ENCODE measurements at places on chromosomes 7 and 10.

- DNase-seq = no peak
These were observed 1605.1 kb downstream of the REEP3 start for GRCh38 chr10:65126288-65126687.

DNA sequence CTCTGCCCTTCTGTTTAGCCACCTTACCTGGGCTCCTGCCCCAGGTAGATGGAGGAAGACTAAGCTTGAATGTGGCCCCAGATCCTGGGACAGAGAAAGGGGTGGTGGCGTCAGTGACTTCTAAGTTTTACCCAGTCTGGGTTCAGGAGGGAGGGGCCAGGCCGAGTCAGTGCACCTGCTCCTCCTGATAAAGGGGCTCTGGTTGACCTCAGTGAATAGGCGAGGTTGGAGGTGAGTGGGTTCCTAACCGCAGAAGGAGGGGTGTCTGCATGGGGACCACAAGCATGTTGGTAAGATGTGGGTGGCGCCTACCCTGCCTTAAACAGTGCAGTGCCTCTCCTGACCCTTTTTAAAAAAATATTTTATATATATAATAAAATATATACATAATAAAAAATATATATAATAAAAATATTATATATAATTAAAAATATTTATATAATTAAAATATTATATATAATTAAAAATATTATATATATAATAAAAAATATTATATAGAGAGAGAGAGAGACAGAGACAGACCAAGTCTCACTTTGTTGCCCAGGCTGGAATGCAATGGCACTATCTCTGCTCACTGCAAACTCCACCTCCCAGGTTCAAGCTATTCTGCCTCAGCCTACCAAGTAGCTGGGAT, 97.3 kb upstream of the GTF2I start:
- DNase-seq = no peak

DNA sequence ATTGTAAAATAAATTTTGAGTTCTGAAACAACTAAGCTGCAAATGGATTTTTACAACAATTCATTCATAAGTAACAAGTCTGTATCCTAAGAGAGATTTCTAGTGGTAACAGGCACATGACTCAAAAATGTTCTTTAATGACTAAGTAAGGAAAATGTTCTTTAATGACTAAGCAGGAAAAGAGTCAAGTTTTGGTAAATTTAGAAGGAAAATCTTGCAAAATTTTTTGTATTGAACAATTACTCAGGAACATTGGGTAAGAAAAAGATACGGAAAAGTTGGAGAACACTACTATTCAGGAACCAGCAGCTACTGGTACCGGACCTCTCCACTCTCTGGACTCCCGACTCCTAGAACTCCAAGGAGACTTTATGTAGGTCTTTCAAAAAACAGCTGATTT, 33.5 kb downstream of the HYCC1 start:
- peak; percentile 77 for DNase-seq

DNA sequence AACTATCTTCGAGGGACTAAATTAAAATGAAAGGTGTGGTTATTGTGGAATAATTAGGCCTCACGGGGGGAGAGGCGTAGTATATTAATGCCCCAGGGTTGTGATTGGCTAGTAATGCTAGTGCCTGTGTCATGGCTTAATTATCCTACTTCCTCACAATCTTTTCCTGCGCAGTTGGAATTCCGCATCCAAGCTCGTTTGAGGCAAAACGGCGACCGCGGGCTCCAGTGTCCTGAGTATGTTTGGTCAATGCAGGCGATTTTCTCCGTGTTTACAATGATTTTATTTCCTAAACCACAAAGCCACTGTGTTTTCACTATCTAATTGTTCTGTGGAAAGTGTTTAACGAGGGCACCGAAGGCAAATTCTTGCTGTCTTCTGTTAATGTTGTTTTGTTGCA, 282.9 kb downstream of the CELF2 start:
- DNase-seq = no peak

GRCh38 chr10:47396311-47396717, 12.2 kb upstream of the ZNF488 start:
- peak; percentile 97 for DNase-seq

DNA sequence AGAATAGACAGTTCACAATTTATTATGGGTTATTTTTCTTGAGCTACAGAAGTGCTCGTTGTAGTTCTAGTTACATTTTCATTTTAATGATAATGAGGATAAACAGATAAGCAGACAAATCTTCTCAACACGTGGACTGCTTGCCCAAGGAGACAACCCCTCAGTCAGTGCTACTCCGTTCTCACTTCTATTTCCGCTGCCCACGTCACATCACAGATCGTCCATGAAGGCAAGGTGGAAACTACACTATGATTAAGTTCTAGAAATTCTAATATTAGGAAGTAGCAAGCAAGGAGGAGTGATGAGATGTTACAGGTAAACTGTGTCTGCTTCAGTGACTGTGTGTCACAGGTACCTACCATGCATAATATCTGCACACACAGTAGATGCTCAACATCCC, 210.5 kb downstream of the CHCHD3 start:
- DNase-seq = no peak

DNA sequence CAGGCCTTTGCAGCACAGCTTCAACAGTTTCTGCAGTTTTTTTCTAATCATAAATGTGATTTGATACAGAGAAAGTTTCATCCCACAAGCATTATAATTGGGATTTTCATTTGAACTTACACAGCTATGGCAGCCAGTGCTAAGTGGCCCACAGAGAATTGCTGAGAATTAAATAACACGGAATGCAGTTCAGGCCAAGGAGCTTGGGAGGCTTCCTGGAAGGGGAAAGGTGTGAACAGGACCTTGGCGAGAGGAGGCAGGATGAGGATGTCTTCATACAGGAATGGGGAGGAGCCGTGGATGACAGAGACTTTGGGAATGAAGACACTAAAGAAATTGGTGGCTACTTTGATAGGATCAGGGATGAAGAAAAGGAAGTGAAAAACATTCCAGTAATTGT, 95.3 kb downstream of the ZNF22 start:
- DNase-seq = no peak

DNA sequence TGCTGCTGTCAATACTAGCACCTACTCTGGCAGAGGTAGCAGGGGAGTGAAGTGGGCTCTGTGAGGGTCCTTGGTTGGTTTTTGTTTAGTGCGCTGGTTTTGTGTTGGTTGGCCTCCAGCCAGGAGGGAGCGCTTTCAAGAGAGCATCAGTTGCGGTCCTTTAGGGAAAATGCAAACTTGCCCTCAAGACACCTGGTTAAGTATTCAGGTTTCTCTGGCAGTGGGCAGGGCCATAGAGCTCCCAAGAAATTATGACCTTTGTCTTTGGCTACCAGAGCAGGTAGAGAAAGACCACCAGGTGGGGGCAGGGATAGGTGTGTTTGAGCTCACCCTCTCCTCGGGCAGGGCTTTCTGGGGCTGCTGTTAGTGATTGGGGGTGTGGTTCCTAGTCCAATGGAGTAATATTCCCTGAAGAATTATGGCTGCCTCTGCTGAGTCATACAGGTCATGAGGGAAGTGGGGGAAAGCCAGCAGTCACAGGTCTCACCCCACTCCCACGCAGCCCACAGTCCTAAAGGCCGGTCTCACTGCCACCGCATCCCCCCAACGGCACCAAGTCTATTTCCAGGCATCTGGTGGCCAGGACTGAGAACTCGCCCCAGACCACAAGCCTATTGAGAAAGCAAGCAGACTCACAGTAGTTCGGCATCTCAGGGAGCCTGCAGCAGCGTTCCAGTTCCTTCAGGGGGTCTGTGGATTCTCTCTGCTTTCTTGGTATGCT, 280.5 kb downstream of the SFMBT2 start:
- no peak for DNase-seq

GRCh38 chr7:36651404-36651803, 72.9 kb downstream of the AOAH start:
- DNase-seq = peak; percentile 65

GRCh38 chr10:83153714-83154113, 985.6 kb upstream of the GHITM start:
- DNase-seq = no peak
